ENCODE measurements at places on chromosomes 11 and 22. TPM values are rescaled to one million over a fixed set of nuclear protein-coding genes. Genes with fewer than 3 reads are reported as not detected.

- DNase-seq: no peak
Measured at GRCh38 chr22:17787241-17787640, 13.0 kb upstream of the BID start.

GRCh38 chr22:43616645-43617044 is 195.5 kb downstream of the EFCAB6 start:
- no peak for DNase-seq

GRCh38 chr11:126406368-126406767 is 50.9 kb downstream of the ST3GAL4 start:
- no peak for DNase-seq

Gene CHRNA10
- total RNA-seq: not detected

- peak; percentile 32 for DNase-seq
Measured at GRCh38 chr11:9459667-9460321, 1.0 kb upstream of the ZNF143 start.

DNA sequence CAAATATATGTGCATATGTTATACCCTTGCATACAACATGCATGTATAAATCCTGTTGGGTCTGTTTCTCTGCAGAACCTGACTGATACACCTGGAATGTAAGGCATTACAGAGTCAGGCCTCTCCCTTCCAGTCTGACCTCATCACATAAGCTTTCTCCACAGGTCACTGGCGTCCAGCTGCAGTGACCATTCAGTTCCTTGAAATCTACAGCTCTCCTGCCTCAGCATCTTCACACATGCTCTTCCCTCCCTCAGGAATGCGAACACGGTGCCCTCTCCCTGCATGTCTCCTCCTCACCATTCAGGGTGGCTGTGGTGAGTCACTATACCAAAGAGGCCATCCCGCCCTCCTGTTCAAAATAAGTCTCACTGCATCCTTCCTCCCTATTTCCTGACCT is 657.8 kb upstream of the B3GAT1 start:
- no peak for DNase-seq

DNA sequence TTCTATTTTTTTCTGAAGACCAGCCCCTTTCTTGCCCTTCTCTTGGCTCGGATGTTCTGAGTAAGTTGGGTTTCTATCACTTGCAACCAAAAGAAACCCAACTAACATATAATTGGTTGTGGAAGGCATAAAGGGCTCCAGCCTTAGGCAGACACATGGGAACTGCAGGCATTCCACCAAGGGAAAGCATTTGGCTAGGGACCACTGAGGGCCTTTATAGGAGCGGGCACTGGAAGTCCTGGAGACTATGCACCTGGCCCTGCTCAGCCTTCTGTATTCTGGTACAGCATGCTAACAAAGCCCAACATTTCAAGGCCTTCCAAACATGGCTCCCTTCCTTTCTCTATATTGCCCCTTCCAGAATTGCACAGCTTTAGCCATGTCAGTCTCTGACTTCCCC is 17.6 kb upstream of the LMO1 start:
- no peak for DNase-seq

Measured in uterus (tissue), 4 donors.